NCI-H510A treated with DMSO at 0.1 percent for 48 hours (cell line): ENCODE measurements at places on chromosomes 5 and 9.

- DNase-seq: no peak
Observed at GRCh38 chr9:117720555-117720954, 16.4 kb downstream of the TLR4 start.

DNA sequence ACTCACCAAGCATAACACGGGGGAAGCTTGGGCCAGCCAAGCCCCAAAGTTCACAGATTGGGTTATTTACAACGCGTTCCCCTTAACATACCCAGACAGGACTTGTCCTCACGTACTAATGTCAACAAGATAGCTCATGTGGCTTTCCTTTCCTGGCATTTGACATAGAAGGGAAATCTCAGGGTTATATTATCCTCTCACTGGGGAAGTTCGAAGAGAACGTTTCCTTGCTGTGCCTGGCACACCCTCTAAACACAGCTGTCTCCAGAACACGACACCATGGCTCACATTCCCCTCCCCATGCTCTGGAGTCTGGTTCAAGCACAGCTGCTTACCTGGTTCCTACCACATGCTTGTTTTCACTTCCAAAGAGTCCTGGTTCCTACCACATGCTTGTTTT lies 46.8 kb upstream of the OTULINL start:
- DNase-seq: peak; percentile 74

GRCh38 chr5:35274839-35275509 lies 44.7 kb upstream of the PRLR start:
- no peak for DNase-seq

- DNase-seq: no peak
Observed at GRCh38 chr9:91963711-91964240, 13.7 kb upstream of the ROR2 start.

- no peak for DNase-seq
Observed at GRCh38 chr5:157902449-157903116, 43.6 kb upstream of the CLINT1 start.

GRCh38 chr5:111119856-111120255 lies 27.7 kb downstream of the WDR36 start:
- DNase-seq: no peak

- no peak for DNase-seq
Observed at GRCh38 chr5:170268153-170268689, 29.4 kb downstream of the LCP2 start.

- no peak for DNase-seq
Observed at GRCh38 chr5:22496666-22497065, 356.5 kb downstream of the CDH12 start.

- no peak for DNase-seq
Observed at GRCh38 chr5:32708949-32709348, 2.2 kb upstream of the NPR3 start.

GRCh38 chr5:90131383-90132133 lies 278.0 kb downstream of the CETN3 start:
- no peak for DNase-seq

GRCh38 chr5:155046591-155046990 lies 33.0 kb downstream of the KIF4B start:
- DNase-seq: no peak

GRCh38 chr9:68739621-68740174 lies 34.7 kb downstream of the PIP5K1B start:
- no peak for DNase-seq

GRCh38 chr9:136806631-136807201 lies 1.0 kb upstream of the RABL6 start:
- no peak for DNase-seq

- no peak for DNase-seq
Observed at GRCh38 chr9:105432247-105432842, 15.5 kb upstream of the FSD1L start.

- DNase-seq: no peak
Observed at GRCh38 chr9:126650404-126651341, 36.9 kb downstream of the LMX1B start.

DNA sequence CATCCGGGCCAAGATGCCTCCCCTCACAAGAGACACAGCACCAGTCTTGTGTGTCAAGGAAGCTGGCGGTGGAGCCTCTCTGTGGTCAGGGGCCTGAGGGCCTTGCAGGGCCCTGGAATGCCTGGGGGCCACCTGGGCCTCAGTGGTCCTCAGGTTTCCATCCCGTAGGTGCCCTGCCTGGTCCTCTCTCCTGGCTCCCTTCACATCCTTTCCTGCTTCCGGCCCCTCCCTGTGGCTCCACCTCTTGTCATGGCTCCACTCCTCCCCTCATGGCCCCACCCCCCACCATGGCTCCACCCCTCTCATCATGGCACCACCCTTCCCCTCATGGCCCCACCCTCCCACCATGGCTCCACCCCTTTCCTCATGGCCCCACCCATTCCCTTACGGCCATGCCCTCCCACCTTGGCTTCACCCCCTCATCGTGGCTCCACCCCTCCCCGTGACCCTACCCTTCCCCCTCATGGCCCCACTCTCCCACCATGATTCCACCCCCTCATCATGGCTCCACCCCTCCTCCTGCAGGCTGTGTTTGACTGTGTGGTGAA lies 175.8 kb downstream of the CACNA1B start:
- DNase-seq: no peak

GRCh38 chr5:51685419-51685818 lies 302.2 kb downstream of the ISL1 start:
- DNase-seq: no peak
